NCI-H146 (cell line): ENCODE measurements at places on chromosomes 1 and 21.
A peak's percentile ranks its signal among the peaks of the same experiment; 100 is the strongest.

DNA sequence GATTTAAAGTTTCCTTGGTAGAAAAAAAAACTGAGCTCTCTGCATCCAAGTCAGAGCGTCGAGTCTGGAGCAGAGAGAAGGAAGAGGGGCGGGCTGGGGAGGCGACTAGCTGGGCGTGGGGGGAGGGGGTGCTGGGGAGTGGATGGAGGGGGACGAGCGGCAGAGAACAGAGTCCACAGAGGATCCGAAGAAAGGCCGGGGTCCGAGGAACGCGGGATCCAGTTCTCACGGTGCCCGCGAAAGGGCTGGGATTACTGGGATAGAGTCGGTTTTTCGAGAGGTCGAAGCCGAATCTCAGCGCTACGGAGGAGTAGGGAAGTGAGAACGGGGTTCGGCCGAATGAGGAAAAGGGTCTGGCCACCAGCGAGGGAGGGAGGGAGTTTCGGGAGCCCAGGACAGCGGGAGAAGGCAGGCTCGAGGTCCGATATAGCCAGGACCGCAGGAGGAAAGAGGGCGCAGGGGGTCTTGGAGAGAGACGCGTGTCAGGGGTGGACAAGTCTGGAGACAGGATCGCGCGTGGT is 665 bp downstream of the DAB1 start:
- DNase-seq = no peak

DNA sequence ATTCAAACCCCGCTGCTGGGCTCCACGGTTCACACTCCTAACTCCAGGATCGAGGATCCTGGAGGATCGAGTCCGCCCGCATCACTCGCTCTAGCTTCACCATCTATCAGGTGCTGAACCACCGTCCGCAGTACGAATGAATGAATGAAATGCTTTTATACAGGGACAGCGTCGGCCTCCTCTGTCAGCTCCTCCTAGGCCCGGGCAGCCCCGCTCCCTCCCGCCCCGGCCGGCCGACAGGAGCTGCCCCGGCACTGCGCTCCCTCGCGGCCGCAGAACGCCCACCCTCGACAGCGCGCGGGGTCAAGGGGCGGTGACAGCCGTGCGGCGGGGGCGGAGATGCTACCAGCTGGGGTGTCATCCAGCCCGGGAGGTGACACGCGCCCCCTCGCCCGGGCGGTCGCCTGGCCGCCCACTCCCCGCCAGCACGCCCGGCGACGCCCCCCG is 520 bp downstream of the ZBTB17 start:
- peak; percentile 30 for DNase-seq

GRCh38 chr1:82597649-82598048 is 796.9 kb downstream of the ADGRL2 start:
- no peak for DNase-seq

DNA sequence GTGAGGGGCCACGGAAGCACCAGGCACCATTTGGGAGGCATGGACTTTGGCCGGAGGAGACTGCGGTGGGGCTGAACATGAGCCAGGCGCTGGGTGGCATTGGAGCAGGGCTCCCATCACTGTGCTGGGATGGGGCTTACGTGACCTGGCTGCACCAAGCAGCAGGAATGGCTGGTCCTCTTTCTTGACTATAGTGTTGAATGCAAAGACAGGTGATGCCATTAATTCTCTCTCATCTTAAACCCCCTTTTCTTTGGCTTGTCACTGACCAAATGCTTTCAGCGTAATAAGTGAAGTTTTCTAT is 447.9 kb downstream of the CAMTA1 start:
- DNase-seq = no peak

- peak; percentile 88 for DNase-seq
Observed at GRCh38 chr1:8525558-8526275, 207.8 kb downstream of the SLC45A1 start.

- no peak for DNase-seq
Observed at GRCh38 chr1:32448773-32449456, 16.0 kb upstream of the ZBTB8B start.

DNA sequence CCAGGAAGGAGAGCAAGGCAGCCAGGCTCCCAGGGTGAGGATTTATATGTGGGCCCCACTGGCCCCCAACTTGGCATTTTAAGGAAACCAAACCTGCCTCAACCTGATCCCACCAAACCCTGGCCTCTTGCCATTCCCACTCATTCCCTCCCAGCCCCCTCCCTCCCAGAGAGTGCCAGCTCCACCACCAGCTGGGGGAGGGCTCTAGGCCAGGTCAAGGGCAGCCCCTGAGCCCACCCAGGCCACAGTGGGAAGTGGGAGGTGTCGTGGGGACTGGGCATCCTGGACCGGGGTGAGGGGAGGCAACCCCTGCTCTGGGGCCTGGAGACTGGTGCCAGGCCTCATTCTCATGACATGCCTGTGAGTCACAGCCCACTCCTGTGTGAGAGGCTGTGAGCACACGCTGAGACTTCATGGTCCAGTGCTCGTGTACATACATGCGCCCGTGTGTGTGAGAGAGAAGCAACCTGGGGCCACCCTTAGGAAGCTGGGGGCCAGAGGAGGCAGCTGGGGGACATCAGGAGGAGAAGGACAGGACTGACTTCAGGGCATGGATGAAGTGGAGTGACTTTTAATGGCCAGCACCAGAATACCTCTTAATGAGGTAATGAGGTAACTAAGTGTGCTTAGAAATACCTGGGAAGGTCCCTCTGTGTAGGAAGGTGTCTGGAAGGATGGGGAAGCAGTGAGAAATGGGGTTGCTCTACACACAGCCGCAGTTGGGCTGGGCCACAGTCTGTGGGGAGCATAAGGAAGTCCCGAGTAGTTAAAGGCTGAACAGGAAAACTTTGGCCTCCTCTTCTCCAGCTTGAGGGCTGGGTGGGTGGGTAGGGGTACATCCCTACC is at the start of gene S100A2:
Gene S100A2 (minus strand): TSS at position 316 of the 846 bp plus-strand sequence. CDS start 1,967 bp downstream, outside the sequence.
- peak; percentile 11 for DNase-seq

DNA sequence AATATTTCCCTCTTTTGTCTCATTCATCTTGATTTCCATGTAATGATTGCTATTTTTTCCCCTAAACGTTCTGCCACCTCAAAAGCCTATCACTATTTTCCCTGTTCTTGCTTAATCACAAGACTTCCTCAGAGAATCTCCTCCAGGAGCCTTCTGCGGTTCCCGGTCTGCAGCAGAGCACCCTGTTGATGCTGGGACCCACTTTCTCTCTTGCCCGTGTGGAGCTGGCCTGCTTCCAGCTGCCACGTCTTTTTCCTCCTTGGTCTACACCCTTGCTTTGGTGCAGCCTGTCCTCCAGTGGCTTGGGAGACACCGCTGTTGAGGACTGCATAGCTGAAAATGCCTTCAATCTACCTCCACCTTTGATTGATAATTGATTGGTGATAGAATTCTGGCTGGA is 70.0 kb upstream of the COA6 start:
- DNase-seq = no peak

DNA sequence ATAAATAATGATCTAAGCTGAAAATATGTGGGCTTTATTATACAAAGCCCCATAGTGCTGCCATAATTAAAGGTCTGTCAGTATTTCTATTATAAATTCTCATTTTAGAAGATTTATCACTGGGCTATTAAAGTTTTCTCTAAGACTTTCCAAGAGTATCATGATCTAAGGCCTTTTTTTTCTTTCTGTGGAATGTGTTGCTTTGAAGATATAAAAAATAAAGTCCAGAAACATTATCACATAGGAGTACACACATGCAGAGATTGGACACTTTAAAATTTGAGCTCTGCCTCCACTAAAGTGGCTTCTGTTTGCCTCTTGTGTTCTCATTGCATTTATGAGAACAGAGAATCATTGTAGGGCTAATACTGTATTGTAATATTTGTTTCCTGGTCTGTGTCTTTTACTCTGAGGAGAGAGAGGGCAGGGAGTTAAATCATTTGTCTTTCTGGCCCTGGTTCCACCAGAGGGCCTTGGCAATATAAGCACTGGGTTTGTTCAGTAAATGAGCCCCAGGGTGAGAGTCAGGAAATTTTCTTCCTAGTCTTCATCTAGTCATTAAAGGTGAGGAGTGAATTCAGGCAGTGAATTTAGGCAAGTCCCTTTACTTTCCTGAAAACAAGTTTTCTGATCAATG is 70.2 kb downstream of the NFIA start:
- no peak for DNase-seq

DNA sequence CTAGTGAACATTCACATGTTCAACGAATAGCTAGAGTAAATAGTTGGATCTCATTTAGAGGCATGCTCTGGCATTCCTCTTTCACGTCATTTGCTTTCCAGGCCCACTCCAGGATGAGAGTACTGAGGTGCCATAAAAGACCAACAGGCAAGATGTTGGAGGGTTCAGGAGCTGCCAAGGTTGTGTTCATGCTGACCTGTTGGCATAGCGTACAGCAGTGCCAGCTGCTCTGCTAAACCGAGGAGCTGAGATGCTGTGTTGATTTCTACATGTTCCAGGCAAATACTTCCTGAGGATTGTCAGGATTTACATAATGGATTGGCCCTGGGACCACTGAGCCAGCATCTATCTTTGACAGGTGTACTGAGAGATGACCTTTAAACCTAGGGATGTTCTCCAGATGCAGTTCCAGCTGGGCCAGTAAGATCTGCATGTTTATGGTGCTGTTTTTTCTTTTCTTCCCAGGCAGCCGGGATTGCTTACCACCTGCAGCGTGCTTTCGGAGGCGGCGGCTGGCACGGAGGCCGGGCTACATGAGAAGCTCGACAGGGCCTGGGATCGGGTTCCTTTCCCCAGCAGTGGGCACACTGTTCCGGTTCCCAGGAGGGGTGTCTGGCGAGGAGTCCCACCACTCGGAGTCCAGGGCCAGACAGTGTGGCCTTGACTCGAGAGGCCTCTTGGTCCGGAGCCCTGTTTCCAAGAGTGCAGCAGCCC is 66.9 kb downstream of the DISC1 start:
- no peak for DNase-seq

DNA sequence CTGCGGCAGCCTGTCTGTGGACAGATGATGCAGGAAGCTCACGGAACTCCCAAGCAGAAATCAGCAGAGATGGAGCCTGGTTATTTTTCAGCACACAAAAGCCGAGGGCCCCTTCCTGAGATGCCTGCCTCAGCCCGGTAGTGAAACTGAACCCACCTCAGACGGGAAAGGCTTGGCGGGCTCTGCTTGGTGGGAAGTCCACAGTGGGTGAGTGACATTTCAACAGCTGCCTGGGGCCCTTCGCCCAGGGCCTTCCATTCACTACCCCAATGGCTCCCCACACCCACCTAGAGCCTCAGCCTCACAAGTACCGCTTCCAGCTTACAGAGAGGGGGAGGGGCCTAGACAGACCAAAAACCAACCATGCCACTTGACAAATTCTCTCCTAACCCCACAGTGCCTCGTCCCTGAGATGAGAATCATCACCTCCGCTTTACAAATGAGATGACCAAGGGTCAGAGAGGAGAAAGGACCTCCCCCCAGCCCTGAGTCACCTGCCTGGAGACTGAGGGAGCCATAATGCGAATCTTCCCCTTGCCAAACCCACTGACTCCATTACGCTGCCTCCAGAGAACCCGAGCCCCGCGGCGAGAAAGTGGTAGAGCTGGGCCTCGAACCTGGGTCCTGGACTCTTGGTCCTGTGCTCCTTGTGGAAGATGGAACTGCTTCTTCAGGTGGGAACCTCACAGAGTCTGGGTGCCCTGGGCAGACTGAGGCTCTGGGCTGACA is 3.4 kb upstream of the ECE1 start:
- no peak for DNase-seq

DNA sequence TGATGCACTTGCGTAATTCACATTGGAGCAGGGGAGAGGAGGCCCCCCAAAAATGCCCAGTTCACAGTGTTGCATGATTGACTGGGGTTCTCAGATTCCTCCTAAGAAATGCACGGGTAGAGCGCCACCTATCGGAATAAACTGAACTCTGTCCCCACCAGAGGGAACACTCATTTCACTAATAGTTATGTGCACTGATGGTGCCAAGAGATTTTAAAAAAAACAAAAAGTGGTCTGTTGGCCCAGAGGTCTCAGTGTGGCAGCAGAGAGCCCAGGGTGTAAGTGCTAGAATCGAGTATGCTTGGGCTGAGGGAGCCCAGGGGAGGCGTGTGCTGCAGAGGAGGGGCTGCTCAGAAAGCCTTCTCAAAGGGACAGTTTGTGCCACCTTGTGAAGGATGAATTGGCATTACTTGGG is 6.9 kb downstream of the PINK1 start:
- DNase-seq = peak; percentile 26

- DNase-seq = peak; percentile 71
Observed at GRCh38 chr1:86914998-86915736, 732 bp downstream of the HS2ST1 start.

- DNase-seq = no peak
Observed at GRCh38 chr1:167938080-167938636, 1.3 kb upstream of the MPC2 start.

DNA sequence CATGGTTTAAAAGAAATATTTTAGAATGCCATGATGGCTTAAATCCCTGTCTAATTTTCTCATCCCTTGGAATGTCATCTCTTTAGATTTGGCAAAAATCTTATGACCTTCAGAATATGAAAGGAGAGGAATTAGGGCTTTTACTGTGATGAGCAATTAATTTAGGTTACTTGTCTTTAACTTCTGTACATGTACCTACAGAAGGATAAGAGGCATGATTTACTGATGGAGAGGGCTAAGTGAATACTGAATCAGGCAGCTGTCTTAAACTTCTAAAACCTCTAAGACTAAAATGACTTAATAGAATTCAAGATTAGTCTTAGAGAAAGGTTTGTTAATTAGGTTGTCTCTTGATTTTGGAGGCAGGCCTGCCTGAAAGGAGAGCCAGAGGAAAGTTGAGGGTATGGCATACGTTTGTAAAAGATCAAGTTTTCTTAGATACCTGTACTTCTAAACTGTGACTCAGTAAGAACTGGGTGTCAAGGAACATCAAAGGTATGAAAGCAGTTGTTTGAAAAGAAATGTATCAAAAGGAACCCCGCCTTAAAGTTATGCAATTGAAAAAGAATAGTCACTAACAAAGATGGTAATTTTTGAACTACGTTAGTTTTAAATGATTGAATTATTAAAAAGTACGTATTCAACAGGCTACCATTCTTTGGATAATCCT is 12.5 kb downstream of the MACO1 start:
- no peak for DNase-seq

DNA sequence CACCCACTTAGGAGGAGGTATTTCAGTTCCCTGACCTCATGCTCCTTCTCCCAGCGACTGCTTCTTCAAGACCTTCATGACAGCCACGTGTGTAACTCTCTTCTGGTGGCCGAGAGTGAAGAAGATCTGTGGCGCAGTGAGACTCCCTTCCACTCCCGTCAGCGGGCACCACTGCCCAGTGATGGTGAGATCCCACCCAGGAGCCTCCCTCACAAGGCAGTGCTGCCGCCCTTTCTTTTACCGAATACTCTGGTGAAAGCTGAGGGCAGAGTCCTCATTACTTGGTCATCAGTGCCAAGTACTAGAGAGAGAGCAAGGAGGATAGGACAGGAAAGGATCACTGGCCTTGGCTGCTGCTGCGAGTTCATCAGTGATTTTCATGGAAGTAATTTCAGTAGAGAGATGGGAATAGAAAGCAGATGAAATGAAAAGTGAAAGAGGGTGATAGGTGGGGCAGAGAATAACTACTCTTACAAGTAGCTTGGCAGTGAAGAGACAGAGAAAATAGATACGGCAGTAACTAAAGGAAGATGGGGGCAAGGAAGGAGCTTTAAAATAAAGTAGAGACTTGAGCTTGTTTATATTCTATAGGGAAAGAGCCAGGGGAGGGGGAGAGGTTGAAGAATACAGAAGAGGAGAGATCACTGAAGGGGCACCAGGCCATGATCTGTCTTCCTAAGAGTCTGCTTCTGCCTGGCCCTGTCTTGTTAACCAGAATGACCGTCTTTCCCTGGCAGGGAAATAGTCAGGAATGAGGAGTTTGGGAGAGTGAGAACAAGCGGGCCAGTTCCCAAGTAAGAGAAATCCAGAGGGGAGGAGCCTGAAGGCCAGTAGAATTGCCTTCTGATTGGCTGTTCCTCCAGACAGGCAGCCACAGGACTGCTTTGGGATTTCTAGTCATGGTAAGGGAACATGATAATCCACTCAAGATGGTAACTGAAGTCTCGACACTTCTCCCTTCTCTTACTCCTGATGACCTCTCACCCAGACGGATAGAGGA is 18.3 kb downstream of the HYI start:
- DNase-seq = no peak
